ENCODE measurements at places on chromosomes 2 and 18.

GRCh38 chr2:137826373-137827372 is 137.6 kb upstream of the HNMT start:
- DNase-seq, result no peak

DNA sequence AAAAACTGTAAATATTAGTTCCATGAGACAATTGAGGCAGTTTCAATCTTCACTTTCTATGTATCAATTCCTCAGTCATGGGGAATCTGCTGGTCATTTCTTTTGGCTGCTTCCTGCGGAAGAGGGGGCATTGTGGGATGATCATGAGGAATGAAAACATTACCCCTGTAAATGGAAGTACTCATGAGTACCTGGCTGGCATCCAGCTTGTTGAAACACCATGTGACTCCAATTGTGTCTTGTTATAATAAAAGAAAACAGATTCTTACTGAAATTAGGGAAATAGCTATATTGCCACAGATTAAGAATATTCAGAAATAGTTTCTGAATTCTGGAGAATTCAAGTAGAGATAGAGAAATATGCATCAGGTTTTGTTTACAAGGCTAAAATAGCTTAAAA is 41.6 kb upstream of the GPR39 start:
- DNase-seq, result peak; percentile 4

- DNase-seq, result no peak
Measured at GRCh38 chr2:33072614-33073013, 125.9 kb downstream of the LTBP1 start.

GRCh38 chr2:106565599-106565998 is 78.4 kb downstream of the CD8B2 start:
- no peak for DNase-seq

GRCh38 chr2:130828461-130828860 is 8.3 kb upstream of the ARHGEF4 start:
- no peak for DNase-seq
